Suppressor macrophage treated with lipopolysaccharide for 4 hours (primary cell): ENCODE measurements at places on chromosomes 2 and 18.
A peak's percentile ranks its signal among the peaks of the same experiment; 100 is the strongest.

- no peak for DNase-seq
These were observed 84.0 kb downstream of the SEPTIN10 start for GRCh38 chr2:109529532-109530449.

- no peak for DNase-seq
These were observed 72.3 kb upstream of the ERBB4 start for GRCh38 chr2:212610872-212611425.

GRCh38 chr2:219642069-219642454 is 14.6 kb downstream of the SLC4A3 start:
- no peak for DNase-seq

DNA sequence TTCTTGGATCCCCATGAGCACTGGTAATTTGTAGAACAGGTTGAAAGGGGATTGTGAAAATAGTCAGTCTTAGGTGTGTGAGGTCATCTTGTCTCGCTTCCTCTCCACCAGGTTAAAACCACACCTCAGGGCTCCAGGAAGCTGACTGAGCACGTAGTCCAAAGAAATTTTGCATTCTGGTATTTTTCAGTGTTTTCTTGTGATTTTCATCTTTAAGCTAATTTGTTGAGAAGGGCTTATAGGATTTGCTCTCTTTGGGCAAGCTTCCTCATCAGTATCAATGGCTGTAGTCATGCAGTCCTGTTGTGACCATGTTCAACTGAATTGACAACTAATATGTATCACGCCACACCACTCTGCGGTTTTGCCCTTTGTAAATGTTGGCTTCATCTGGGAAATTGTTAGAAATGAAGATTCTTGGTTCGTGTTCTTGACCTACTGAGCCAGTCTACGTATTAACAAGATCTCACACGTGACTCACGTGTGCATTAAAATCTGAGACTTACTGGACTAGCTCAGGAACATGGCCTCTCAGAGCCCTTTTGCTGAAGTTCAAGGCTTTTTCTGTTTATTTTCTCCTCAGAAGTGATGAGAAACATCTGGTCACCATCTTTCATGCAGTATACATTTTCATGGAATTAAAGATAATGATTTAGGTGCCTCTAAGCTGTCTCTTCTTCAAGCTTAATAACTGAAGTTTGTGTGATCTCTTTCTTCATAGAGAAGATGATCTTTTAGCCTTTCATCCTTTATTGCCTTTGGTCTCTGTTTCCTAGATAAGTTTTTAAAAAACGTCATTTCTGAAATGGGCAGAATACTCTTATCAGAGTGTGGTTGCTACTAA is 32.8 kb downstream of the FMNL2 start:
- DNase-seq = no peak

- no peak for DNase-seq
These were observed 29.1 kb upstream of the RNU4ATAC start for GRCh38 chr2:121501554-121501953.

DNA sequence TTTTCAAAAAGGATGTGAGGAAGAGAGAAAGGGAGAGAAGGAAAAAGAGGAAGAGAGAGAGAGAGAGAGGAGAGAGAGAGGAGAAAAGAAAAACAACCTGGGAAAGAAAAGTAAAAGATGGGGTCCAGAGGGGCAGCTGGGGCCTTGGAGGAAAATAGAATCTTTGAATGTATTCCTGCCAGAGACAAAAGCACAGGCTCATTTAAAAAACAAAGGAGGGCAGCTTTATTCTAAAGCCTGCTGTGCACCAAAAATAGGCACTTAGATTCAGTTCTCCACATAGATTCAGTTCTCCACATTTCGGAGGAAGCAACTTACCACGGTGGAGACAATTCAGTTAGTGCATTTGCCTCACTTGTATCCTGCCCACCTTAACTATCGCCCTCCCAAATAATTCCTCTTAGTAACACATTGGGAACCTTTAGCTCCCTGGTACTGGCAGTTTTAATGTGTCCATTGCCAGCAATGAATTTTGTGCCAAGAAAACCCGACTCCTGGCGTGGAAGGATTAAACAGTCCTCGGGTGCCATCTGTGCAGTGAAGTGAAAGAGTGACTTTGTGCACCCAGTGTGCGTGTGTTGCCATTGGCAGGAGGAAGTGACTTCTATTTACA is 71.3 kb downstream of the DPP4 start:
- DNase-seq = peak; percentile 23

DNA sequence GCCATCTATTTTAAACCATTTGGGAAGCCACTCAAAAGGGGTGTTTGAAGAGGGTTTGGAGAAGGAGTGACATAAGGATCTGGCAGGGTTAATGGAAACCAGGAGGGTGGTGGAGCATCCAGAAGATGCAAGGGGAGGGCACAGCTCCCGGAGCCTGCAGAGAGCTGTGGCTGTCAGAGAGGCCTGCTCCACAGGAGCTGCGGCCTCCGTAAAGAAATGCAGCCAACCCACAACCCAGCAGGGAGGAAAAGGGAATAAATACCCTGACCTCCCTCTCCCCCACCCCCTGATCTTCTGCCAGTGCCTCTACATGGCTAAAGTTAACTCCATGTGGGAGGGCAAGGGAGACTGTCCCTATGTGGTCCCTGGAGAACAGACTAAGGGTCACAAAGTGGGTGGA is 567.1 kb upstream of the POU3F3 start:
- no peak for DNase-seq

GRCh38 chr2:239544143-239544917 is 143.5 kb upstream of the HDAC4 start:
- DNase-seq = no peak

DNA sequence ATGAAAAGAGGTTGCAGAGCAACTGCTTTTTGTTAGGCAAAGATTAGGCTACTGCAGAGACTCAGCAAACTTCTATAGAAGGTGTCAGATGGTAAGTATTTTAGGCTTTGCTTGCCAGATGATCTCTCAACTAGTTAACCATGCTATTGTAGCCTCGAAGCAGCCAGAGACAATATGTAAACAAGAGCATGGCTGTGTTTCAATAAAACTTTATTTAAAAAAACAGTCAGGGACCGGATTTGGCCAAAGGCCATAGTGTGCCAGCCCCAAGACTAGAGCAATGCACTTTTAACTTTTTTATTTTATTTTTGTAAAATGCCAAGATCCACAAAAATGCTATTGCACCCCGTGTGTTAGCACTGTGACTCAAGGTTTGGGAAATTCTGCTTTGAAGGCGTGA is 1.4 kb downstream of the IL37 start:
- no peak for DNase-seq

DNA sequence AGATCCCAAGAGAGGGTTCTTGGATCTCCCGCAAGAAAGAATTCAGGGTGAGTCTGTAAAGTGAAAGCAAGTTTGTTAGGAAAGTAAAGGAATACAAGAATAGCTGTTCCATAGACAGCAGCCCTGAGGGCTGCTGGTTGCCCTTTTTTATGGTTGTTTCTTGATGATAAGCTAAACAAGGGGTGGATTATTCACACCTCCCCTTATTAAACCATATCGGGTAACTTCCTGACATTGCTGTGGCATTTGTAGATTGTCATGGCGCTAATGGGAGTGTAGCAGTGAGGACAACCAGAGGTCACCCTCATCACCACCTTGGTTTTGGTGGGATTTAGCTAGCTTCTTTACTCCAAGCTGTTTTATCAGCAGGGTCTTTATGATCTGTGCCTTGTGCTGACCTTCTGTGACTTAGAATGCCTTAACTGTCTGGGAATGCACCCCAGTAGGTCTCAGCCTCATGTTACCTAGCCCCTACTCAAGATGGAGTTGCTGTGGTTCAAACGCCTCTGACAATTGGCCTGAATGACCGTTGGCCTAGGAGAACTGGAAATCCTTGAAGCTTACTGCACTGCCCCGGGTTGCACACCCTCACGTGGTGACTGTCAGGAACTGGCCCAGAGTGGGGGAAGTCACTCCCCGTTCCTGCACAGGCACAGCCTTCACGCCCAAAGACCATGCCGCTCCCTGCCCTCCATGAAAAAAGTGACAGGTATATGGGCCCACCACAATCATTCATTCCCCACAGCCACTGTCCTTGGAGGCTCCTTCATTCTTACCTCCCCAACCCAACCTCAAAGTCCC is 136.9 kb downstream of the SEPTIN10 start:
- DNase-seq = no peak

DNA sequence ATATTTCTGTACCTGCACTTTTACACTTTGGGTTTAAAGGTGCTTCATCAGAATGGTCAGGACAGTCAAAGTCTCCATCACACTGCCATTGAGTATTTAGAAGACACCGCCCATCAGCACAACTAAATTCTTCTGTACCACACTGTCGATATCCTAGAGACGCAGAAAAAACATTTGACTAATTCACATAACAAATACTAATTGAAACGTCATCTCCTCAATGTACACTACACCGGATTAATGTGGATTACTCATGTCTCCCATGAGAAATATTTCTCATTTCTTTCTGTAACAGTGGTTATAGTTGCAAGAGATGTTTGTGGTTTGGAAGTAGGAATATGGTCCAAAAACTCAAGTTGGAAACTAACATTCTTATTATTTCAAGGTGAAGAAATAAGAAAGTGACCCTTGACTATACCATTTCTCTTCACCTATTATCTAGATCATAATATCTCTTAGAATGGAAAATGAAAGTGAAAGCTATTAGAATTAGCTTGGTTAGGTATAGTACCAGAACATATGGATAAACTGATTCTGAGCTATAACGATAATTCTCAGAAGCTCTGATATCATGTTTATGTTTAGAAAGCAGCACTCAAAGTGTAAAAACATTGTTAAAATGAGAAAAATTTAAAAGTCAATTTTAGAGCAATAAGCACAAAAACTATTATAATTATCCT is 1627.7 kb downstream of the LRP1B start:
- no peak for DNase-seq

GRCh38 chr18:10878703-10879102 is 270.7 kb downstream of the PIEZO2 start:
- DNase-seq = no peak

DNA sequence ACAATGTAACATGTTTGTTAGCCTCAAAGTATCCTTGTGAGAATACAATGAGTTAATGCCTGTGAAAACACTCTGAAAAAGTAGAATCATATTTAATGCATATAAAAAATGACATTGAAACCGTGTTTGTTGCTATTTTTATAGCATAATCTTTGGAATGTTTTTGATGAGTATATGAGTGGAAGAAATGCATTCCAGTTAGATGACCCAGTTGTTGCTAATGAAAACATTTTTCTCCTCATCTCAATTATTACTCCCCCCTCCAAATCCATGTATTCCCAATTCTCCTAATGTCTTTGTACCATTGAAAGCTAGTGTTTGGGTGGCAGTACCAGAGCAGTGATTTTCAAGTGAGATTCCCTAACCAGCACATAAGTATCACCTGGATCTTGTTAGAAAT is 67.1 kb upstream of the DSEL start:
- no peak for DNase-seq

DNA sequence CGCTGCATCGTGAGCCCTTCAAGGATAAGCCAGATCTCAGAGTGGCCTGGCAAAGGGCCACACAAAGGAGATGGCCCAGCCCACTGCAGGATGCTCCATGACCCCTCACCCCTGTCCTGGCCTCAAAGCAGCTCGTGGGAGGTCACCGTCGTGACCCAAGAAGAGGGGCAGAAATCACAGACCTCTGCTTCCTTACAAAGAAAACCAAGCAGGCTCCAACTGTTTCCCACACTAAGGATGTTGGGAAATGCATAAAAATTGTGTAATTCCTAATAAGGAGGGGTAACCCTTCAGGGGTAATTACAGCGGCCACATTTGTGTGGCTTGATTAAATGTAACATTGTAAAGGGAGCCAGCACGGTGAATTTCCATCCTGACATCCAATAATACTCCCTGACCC is 102.3 kb downstream of the BOD1L2 start:
- DNase-seq = no peak

- DNase-seq = no peak
These were observed 113.5 kb upstream of the PPP1CB start for GRCh38 chr2:28638102-28638501.

DNA sequence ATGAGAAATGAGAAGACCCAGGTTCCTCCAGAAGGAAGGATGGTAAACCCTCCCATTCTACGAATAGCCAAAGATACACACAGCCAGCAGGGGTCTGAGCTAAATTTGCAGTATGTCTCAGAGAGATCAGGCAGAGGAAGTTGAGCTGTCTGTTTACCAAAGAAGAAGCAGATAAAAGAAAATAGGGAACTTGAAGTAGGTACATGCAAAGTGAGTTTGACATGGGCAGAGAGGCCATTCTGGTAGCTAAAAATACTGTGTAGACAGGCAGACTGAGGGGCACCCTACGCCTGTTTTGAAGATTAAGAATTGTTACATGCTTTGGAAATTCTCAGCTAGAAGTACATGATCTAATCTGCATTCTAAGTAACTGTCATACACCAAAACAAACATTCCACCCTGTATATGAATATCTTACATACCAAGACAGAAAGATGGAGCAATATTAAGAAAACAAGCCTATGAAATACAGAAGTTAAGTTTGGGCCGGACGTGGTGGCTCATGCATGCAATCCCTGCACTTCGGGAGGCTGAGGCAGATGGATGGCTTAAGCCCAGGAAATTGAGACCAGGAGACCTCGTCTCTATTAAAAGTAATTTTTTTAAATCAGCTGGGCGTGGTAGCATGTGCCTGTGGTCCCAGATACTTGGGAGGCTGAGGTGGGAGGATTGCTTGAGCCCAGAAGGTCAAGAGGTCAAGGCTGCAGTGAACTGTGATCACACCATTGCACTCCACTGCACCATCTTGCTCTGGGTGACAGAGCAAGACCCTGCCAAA is 157.9 kb downstream of the ANKRD44 start:
- peak; percentile 69 for DNase-seq

DNA sequence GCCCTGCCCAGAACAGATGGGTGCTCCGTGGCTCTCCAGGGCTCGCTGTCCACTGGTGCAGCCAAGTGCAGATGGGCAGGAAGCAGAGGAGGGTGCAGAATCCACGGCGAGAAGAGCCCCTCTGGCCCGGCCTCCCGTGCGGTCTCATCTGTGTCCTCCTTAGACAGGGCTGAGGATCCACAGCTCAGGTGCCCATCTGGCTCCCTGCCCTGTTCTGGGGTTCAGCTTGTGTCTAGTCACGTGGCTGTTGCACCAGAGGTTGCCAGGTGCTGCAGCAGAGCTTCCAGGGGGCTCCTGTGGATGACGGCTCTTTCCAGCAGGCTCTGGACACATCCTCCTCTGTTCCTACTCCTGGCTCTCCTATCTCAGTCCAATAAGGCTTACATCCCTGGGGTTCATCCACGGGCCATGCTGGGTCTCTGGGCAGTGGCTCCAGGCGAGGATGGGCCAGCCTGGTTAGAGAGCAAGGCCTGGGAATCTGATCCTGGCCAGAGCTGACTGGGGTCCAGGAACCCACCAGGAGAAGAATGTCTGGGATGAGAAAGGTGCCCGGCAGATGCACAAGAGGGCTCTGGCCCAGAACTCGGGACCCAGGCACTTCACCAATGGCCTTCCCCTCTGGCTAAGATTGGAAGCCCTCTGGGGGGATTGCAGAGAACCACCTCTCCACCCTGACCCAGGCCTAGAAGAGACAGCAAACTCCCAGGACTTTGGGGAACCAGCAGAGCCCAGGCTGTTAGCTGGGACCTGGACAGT is 116.3 kb upstream of the ID2 start:
- DNase-seq = no peak

- peak; percentile 13 for DNase-seq
These were observed 158.0 kb downstream of the NEDD4L start for GRCh38 chr18:58201733-58202730.

DNA sequence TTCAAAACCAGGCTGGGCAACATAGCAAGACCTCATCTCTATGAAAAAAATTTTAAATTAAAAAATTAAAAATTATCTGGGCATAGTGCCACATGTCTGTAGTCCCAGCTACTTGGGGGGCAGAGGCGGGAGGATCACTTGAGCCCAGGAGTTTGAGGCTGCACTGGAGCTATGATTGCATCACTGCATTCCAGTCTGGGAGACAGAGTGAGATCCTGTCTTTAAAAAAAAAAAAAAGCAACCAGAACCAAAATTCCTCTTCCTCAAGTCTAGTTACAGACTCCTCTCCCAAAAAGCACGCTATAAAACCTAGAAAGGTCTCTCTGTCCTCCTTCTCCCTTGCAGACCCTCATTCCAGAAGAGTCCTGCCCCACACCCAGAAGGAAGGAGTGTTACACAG is 23.9 kb downstream of the TNFAIP6 start:
- DNase-seq = no peak
